ENCODE measurements at places on chromosomes 5 and 9.
A peak's percentile ranks its signal among the peaks of the same experiment; 100 is the strongest.

- DNase-seq, result no peak
Observed at GRCh38 chr9:136328011-136328621, 777 bp downstream of the GPSM1 start.

- no peak for DNase-seq
Observed at GRCh38 chr5:127331890-127332649, 41.5 kb downstream of the MEGF10 start.

DNA sequence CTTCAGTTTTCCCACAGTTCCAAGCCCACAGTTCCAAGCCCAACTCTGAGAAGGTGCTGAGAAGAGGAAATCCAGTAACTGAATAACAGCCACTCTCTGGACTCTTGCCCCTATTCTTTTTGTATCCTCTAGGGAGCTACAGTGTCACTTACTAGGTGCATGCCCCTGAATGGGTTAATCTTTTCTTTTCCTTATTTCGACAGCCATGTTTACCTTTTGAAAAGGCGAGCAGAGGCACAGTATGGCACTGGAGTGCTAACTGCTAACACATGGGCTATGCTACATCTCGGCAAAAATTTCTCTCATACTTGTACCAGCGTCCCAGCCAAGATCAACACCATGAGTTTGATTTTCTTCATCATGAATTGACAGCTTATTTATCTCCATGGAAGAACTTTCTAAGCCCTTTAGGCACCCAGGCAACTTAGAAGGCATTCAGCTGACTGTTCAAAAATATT, 222.6 kb downstream of the EBF1 start:
- DNase-seq, result no peak

- DNase-seq, result no peak
Observed at GRCh38 chr9:116760636-116761035, 73.5 kb downstream of the TRIM32 start.

GRCh38 chr5:119631660-119632059, 2.3 kb downstream of the FAM170A start:
- no peak for DNase-seq

DNA sequence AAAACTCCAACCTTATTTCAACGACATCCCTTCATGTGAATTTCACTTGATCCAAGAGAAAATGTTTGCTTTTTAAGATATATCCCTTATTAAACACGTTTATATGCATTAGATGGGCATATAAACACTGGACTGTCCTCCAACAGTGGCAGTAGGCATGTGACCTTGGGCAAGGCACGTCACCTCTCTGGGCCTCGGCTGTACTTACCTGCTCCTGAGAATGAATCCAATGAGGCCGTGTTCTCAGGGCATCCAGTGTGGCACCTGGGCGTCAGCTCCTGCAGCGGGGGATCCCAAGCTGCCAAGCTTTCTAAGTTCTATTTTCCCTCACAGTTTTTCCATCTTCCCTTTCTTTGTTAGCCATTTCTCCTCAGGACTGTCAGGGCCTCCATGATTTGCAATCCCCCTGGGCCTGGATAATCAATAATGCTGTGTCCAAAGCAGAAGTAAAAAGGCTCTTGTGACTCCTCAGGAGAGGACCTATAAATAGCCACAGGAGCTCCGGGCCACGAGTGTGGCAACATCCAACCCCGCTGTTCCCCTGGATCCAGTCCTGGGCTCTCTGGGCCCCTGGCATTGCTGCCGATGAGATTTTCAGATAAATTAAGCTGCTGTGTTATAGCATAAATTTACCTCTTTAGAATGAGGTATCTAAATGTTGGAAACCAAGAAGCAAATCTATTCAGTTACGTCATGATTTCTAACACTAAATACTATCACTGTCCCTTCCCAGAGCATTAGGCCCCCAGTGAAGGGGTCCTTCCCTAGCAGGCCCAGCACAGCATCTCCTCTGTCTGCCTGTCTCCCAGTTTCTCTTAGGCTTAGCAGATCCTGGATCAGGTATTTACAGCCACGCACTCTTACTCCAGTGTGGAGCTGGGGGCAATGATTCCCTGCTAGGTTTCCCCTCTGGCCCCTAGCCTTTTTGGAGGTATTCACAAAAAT, 76.8 kb downstream of the PTPN3 start:
- no peak for DNase-seq

DNA sequence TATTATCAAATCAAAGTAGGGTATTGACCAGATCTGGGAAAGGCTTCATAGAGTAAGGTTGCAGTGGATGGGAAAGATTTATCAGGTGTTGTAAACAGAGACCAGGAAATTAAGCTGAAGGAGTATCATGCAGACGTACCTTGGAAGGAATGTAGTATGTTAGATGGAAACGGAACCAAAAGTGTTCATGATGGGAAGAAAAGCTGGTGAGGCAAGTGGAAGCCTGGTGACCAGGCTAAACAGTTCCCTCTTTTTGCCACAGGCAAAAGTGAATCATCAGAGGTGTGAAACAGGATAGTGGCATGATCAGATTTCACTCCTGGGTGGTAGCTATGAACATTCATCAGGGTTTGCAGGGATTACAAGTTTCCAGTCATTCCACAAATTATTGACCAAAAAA, 780.1 kb upstream of the DMAC1 start:
- DNase-seq, result no peak

DNA sequence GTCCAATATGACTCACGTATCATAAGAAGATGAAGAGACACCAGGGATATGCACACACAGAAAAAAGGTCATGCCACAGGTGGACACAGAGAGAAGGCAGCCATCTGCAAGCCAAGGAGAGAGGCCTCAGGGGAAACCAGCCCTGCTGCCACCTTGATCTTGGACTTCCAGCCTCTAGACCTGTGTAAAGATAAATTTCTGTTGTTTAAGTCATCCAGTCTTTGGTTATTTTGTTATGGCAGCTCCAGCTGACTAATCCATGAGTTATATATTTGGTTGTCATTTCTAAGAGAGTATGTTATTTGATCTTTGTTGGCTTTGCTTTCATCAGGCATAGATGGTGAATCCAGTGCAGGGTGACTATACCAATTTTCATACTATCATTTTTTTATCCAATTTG, 130.2 kb upstream of the DAP start:
- no peak for DNase-seq

DNA sequence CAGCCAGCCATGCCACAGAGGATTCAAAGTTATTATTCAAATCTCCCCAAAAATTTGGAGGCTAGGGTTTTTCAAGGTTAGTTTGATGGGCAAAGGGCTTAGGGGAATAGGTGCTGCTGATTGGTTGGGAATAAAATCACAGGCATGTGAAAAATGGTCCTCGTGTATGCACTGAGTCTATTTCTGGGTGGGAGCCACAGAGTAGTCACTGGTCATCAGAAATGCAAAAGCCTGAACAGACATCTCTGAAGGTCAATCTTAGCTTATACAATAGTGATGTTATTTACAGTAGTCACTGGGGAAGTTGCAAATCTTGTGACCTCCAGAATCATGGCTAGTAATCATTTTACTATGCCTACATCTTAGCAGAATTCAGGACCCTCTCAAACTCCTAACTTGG, 1.3 kb downstream of the IL33 start:
- DNase-seq, result no peak

GRCh38 chr5:124087752-124088151, 575.8 kb downstream of the CSNK1G3 start:
- no peak for DNase-seq

GRCh38 chr5:25573691-25574090, 928.9 kb upstream of the CDH10 start:
- no peak for DNase-seq

GRCh38 chr9:90274725-90275124, 367.9 kb downstream of the DIRAS2 start:
- no peak for DNase-seq

DNA sequence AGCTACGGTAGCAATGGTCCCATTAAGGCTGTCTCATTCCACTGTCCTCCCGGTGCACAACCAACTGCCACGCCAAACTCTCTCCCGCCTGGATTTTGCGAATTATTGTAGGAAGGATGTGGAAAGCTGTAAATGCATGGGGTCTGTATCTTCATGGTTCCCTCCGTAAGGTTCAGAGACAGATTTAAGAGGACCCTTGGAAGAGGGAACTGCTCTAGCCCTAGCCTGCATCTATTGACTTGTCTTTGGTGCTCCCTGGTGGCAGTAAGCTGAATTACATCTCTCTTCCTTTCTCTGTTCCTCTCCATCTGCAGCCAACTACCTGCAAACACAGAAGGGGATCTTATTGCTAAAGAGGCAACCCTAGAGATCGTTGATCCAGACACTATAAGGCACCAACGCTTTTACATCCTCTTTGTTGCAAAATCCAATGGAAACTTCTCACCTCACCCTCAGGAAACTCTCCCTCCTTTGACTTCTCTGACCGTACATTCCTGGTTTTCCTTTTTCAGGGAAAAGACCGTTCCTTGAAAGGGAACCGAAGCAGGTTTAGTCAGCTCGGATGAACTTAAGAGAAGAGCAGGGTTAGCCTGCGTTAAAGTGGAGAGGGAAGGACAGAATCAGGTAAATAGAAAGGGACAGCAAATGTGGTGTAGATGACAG, 11.9 kb downstream of the CAPSL start:
- peak; percentile 61 for DNase-seq

GRCh38 chr5:137566780-137567179, 67.7 kb upstream of the SPOCK1 start:
- no peak for DNase-seq

DNA sequence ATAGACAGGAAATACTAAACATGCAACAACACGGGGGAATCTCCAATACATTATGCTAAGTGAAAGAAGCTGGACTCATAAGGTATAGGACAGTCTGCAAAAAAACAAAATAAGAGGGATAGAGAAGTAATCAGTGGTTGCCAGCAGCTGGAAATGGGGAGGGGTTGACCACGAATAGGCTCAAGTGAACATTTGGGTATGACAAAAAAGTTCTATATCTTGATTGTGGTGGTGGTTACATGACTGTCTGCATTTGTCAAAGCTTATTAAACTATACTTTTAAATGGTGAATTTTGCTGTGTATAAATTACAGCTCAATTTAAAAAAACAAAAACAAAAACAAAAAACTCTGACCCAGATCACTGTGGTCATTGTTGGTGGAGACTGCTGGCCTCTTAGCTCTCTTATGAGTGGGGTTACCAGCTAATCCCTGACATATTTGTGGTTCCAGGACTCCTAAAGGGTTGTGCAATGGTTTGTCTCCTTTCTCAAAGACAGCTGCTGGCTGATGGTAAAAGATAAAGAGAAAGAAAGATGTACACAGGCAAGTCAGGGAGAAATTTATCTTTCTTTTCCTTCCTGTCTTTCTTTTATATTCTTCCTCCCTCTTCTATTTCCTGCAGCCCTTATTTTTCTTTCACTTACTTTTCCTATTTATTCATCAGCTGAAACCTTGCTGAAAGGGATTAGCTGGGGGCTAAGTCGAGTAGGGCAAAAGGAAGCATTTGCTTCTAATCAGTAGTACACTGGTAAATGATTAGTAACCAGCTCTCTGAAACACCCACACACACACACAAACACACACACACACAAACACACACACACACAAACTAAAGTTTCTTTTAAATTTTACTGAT, 42.6 kb upstream of the APC start:
- DNase-seq, result no peak

DNA sequence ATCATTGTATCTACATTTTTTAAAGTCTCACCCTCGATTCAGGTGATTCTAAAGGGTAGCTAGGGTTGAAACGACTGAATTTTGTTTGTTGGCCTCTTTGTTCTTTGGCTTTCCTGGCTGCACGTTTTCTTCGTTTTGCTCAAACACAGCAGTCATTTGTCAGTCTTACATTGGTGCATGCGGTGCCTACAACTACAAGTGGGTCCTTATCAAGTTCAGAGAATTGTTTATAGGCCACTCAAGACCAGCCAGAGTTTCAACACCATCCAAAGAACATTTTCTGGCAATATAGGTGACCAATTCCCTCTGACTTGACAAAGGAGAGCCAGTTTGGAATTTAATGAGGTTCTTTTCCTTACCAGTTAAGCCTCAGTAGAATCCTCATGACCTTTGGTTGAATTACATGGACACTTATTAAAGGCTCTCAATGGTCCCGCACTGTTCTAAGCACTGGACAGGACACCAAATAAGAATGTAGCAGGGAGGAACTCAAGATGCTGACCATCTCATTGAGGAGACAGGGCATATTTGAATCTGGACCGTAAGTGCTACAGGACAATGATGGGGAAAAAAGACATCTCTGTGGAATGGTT, 119.0 kb upstream of the DMRT1 start:
- DNase-seq, result no peak

GRCh38 chr9:95105519-95106287, 211.8 kb downstream of the FANCC start:
- DNase-seq, result no peak

DNA sequence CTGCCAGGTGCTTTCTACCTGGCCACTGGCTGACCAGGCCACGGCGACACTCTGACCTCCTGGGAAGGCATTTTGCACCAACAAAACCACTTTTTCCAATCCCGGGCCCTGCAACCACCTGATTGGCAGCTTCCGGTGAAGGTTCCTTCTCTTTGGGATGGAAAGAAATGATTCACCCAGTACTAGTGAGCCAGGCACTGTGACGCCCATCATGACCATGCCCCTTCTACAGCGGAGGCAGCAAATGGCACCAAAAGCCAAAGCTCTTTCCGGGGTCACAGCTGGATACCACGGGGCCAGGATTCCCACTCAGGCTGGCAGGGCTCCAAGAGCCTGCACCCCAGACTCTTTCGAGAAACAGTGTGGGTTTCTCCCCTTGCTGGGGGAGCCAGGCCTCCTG, 4.7 kb downstream of the NOTCH1 start:
- DNase-seq, result no peak

GRCh38 chr5:149684371-149684770, 45.7 kb upstream of the PPARGC1B start:
- no peak for DNase-seq

GRCh38 chr5:158908425-158909220, 191.1 kb downstream of the EBF1 start:
- DNase-seq, result no peak

GRCh38 chr9:13991395-13991794, 322.5 kb downstream of the NFIB start:
- DNase-seq, result no peak

DNA sequence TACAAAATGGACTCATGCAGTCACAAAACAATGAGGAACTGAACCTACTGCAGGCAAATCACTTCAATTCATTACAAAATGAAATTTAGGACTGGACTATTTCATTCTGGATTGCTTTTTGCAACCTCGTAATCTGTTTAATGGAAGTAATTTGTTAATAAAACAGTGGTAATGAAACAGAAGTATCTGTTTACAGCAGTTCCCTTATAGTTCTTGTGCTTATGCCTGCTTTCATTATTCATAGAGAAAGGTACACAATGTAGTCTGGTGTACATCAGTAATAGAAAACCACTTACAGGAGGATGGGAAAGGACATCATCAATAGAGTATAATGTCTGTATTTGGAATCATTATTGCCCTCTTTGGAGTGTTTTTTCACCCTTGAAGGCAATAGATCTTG, 389.2 kb upstream of the NUDT12 start:
- no peak for DNase-seq

GRCh38 chr5:133423618-133424282, 188.6 kb downstream of the FSTL4 start:
- DNase-seq, result peak; percentile 70

GRCh38 chr9:88987661-88988060, 3.6 kb upstream of the S1PR3 start:
- no peak for DNase-seq

- DNase-seq, result peak; percentile 64
Observed at GRCh38 chr9:136978073-136978864, 965 bp downstream of the PTGDS start.

All from activated CD8-positive, alpha-beta memory T cell treated with anti-CD3 and anti-CD28 coated beads, Interleukin-2, amount 50 U/mL, for 4 hours (primary cell).